ENCODE measurements at places on chromosomes 11 and 22. TPM values are rescaled to one million over a fixed set of nuclear protein-coding genes. Genes with fewer than 3 reads are reported as not detected.

Gene MS4A7
- total RNA-seq: not detected

Gene SELENOM
- total RNA-seq: 155 TPM

Gene HEPN1
- not detected for total RNA-seq

Gene SDF2L1
- total RNA-seq: 27.7 TPM

Gene TEX54
- total RNA-seq: not detected

Gene KCNK7
- not detected for total RNA-seq

Gene TMPRSS4
- total RNA-seq: not detected

Gene PATL1
- total RNA-seq: 15.5 TPM

Gene PRR33
- not detected for total RNA-seq

Gene KRTAP5-4
- total RNA-seq: not detected

Gene HTR3A
- total RNA-seq: not detected

Gene OLFML1
- 1.9 TPM for total RNA-seq

Data from fibroblast of villous mesenchyme (primary cell).